ENCODE measurements at places on chromosomes 1 and 21.

DNA sequence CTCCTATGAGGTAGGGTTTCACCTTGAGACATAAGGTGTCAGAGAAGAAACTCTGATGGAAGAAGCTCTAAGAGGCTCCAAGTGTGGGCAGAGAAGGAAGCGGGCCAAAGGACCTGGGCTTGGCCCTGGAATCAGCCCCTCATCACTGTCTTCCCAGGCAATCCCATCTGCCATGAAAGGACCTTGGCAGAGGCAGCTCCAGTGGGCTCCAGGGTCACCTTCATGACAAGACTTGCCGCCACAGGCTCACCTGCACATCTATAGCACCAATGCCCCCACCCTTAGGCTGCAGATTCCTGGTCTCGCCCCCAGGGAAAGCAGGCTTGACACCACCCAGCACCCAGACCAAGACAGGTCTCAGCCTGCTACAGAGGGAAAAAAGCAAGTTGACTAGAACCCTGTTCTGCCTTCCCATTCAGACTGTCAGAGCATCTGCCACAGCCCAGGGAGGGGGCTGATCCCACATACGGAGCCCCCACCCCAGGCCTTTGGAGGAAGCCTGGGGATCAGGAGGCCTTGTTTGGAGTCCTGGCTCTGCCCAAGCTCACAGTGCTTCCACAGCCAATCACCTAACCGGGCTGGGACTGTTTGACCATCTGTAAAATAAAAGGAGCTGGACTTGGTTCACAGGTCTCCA lies 490 bp upstream of the FAM110D start:
- DNase-seq: no peak

GRCh38 chr1:113091988-113092594 lies 19.1 kb downstream of the LRIG2 start:
- DNase-seq: no peak

DNA sequence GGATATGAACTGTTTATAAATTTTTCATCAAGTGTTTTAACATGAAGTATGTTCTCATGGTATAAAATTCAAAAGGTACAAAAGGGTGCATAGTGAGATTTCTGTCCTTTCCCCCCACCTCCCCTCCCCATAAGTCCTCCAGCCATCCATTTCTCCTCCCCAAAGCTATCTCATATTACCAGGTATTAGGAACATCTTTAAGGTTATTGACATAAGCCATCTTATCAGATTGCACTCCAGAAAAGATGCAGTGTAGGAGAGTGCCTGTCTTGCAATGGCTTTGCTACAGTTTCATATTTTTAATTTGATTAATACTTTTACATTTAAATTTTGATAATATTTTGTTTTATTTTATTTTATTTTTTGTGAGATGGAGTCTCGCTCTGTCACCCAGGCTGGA lies 13.5 kb upstream of the HPCAL4 start:
- DNase-seq: no peak

DNA sequence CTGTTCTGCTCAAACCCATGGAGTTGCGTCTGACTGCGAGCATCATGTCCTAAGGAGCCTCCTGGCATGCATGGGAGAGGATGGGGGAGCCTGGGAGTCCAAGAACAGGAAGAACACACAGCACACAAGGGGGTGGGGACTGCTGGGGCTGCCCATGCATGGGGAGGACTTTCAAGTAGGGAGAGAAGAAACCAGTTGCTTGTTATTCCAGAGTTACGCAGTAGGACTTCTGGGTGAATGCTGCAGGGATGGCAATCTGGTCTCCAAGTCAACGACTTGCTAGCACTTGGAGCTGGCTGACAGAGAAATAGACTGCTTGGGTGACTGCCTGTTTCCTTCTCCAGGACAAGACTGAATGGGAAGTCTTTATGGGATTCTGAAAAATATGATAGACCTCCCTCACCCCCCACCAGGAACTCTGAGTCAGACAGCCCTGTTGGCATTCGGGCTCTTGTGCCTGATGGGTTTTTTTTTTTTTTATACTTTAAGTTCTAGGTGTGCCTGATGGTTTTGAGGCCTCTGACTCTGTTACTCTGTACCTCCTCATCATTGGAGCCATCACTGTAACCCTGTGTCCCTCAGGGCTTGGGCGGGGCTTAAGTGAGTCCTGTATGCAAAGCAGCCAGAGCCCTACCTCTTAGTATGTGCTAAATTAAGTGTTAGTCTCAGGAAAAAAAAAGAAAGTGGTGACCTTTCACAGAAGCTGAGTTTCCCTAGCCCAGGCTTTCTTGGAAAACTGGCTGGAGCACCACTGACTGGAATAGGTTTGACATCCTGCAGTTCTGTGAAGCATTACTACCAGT lies 30.3 kb downstream of the MAP3K21 start:
- DNase-seq: no peak

- DNase-seq: no peak
Measured at GRCh38 chr1:245598524-245599305, 443.9 kb downstream of the KIF26B start.

GRCh38 chr1:225539069-225539468 lies 111.2 kb upstream of the LBR start:
- no peak for DNase-seq
